ENCODE measurements at places on chromosomes 2 and 18.

DNA sequence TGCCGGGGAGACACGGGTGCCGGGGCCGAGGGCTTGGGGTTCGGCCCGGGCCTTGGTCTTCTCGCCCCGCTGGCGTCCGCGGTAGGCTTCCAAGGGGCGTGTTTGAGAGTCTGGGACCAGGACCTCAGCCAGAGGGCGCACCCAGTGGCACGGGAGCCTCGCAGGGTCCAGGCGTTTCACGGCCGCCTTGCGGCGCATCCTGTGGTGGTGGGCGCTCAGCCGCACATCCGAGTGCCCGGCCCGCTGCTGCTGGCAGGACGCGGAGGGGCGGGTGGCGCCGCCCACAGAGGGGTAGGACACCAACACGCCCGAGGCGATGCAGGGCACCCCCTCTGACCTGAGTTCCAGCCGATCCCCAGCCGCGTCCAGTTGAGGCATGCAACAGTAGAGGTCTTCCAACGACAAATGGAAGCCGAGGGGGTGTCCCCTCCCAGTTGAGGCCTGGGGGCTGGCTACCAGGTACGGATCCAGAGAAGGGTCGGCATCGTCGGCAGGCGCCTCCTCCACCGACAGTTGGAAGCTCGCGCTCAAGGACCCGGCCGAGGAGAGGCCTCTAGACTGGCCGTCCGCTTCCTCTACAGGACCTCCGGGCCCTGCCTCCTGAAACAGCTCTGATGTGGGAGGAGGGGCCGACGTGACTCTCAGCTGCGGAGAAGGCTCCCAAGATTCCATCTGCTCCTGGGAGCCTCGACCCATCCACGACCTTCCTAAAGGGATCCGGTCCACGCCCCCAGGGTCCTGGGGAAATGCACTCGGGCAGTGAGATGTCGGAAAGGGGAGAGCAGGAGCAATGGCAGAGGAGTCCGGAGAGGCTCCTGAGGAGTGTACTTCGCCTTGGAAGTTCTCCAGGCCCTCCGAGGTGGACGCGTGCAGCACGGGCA lies 6.3 kb downstream of the C2orf81 start:
- DNase-seq: peak; percentile 26

GRCh38 chr18:64271246-64271645 lies 122.4 kb upstream of the LINC00305 start:
- no peak for DNase-seq

DNA sequence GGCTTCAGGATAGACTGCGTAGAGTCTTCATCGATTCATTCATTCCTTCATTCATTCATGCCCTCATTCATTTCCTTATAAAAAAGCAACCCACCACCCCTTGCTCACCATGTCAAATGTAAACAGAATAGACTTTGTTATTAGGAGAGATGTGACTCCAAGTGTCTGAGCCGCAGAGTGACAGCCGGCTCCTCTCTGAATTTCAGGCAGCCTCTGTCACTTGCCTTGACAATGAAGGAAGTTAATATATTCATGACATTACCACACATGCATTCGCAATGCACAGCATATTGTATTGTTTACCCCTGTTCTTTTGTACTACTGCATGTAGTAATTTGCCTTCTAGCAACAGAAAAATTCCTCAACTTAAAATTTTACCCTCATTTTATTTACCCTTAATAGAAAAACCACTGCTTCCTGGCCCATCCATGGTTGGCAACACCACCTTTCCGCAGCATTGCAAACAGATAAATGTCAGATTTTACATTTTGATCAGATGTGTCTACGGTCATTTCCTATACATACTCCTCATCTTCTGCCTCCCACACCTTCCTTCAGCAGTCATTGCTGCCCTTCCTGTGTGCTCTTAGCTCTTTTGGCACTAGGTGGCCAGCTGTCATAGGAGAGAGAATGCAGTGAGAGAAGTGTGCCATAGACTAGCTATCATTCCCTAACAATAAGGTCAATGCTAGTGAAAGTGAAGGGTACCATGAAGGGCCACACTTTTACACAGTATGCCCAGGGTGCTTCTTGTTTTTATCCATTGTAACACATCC lies 1090.8 kb downstream of the BCL11A start:
- DNase-seq: no peak

GRCh38 chr2:105880637-105881036 lies 135.9 kb downstream of the NCK2 start:
- no peak for DNase-seq

DNA sequence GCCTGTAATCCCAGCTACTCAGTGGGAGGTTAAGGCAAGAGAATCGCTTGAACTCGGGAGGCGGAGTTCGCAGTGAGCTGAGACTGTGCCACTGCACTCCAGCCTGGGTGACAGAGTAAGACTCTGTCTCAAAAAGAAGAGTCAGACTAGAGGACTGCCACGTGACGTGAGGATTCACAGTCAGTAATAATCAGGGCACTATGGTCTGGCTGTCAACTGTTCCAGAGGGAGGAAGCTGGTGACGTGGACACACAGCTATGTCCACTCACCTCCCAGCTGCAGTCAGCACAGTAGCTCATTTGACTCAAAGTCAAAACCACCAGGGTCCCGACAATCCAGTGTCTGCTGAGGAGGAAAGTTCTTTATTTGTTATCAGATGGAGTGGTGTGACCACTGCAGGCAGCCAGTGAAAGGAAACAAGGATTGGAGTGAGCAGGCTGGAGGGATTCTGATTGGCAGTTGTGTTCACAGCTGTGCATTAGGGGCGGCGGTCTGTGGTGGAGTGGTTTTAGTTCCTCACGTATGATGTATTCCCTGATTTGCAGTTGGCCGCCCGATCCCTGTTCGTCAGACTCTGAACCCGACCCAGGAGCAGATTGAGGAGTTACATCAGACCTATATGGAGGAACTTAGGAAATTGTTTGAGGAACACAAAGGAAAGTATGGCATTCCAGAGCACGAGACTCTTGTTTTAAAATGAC lies 37.9 kb downstream of the MOGAT1 start:
- DNase-seq: peak; percentile 83

GRCh38 chr2:175595139-175595538 lies 406.9 kb downstream of the LNPK start:
- DNase-seq: no peak

DNA sequence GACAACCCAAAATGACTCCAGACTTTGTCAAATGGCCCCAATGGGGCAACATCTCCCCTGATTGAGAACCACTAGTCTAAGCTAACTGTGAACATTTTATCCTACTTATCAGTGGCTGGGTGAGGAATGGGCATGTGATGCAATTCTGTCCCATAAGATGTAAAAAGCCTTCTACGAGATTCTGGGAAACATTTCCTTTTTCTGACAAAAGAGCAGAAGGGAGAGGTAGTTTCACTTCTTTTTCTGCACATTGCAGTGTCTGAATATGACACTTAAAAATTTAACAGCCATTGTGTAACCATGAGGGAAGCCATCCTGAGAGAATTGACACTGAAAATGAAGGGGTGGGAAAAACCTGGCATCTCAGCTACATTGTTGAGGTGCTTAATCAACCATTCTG lies 17.3 kb upstream of the MARCHF4 start:
- DNase-seq: peak; percentile 86

- no peak for DNase-seq
Observed at GRCh38 chr2:161676902-161677496, 52.8 kb downstream of the SLC4A10 start.

DNA sequence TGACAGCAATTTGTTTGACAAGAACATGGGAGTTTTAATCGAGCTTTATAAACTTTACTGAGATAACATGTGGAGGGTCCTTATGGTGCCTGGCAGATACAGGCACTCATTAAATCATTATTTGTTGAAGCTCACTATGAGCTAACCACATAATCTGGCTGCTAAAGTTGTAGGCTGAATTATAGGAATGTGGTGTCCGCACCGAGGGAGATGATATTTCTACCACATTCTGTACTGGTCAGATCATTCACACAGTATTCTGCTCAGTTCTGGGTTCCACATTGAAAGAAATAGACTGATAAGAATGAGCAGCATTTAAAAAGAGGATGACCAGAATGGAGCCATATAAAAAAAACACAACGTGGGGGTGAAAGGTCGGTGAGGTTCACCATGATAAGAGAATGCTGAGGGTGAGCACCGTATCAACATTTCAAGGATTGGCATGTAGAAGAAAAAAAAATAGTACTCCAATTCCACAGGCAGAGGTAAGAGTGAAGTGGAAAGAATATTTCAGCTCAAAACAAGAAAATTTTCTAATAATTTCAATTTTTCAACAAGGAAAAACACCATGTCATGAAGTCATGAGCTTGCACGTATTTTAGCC lies 54.4 kb downstream of the TMEFF2 start:
- DNase-seq: no peak

GRCh38 chr2:127776122-127776780 lies 34.7 kb downstream of the WDR33 start:
- no peak for DNase-seq

GRCh38 chr2:226176283-226176984 lies 623.2 kb downstream of the IRS1 start:
- no peak for DNase-seq

DNA sequence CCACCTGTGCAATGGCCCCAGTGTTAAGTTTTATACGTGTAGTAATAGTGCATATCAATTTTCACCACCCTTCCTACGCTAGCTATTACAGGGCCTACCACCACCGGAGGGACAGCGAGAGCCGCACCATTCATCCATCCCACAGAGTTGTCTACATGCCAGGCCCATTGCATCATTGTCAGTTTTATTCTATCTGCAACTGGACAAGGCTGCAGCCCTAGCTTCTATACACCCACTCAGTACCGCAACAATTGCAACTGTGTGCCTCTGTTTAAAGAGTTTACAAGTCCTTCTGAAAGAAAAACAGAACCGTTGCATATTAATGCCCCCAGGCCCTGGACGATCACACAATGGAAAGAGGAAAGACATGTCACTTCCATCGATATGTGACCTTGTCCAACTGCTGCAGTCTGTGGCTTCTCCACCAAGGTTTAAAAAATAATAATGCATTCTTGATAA lies 58.6 kb downstream of the ZEB2 start:
- peak; percentile 88 for DNase-seq

DNA sequence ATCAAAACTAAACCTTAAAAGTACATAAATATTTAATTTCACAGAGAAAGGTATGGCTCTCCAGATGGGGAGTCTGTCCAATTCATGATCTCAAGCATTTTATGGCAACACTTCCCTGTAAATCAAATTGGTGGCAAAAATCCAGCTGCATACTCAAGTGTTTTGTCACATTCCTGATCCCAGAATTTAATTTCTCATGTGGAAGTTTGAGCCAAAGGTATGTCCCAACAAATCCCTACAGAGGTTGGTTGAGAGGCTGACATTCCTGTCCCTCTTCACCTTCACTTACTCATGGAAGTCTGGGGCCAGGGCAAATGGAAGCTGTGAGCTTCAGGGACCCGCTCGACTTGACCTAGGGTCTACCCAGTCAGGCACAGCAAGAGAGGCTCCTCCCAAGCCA lies 17.7 kb downstream of the KLF7 start:
- DNase-seq: no peak

- DNase-seq: peak; percentile 67
Observed at GRCh38 chr2:181848261-181848886, 43.2 kb upstream of the ITPRID2 start.

DNA sequence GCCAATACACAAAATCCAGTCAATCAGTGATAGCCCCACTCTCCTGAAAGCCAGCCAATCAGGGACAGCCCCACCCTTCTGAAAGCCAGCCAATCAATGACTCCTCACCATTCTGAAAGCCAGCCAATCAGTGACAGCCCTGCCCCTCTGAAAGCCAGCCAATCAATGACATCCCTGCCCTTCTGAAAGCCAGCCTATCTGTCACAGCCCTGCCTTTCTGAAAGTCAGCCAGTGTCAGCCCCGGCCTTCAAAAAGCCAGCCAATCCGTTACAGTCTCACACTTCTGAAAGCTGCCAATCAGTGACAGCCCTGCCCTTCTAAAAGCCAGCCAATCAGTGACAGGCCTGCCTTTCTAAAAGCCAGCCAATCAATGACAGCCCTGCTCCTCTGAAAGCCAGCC lies 95.9 kb upstream of the HDAC4 start:
- DNase-seq: no peak

- DNase-seq: no peak
Observed at GRCh38 chr2:197675711-197676188, 363 bp upstream of the RFTN2 start.

GRCh38 chr18:5868218-5868854 lies 27.0 kb downstream of the TMEM200C start:
- DNase-seq: peak; percentile 85

DNA sequence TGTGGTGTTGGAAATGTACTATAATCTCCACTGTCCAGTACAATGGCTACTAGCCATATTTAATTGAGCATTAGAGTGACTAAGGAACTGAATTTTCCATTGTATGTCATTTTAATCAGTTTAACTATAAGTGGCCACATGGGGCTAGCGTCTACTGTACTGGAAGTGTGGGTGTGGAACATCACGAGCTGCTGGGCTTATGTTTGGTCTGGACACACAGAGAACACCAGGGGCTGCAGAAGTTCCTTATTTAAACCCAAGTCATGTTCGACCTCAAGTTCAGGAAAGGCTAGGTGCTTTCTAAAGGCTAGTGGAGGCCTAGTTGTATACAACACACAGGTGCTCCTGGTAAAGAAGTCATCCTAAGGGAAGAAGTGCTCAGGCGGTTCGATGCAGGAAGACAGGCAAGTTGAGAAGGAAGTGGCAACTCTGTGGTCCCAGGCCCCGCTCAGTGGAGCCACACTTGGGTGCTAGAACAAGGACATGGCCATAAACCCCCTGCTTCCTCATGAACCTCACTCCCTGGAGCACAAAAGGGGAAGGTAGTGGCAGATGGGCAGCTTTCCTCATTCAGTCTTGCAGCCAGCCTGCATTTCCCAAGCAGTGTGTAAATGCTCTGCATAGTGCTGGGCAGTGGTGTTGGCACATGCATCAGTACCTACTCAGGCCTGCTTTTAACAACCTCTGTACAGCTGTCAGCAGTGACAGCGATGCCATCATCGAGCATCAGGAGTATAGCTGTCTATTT lies 13.3 kb downstream of the LGALSL start:
- peak; percentile 93 for DNase-seq

DNA sequence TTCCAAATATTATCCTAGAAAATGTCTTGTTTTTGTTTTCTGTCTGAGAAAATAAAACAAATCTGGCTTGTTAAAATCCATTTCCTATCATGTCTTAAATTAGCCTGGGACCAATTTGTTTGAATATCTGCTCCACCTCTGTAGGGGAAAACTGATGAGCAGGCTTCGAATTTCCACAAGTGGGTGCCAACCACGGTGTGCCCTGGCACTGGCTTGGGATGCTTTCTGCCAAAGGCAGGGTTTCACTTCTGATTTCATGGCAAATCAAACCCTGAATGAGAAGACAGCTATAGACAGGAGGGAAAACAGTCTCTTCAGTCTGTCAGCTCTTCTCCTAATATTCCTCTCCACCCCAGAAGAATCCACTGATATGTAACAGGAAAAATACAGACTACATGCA lies 33.7 kb upstream of the STAT4 start:
- no peak for DNase-seq

- no peak for DNase-seq
Observed at GRCh38 chr2:72113847-72114692, 33.6 kb downstream of the CYP26B1 start.

DNA sequence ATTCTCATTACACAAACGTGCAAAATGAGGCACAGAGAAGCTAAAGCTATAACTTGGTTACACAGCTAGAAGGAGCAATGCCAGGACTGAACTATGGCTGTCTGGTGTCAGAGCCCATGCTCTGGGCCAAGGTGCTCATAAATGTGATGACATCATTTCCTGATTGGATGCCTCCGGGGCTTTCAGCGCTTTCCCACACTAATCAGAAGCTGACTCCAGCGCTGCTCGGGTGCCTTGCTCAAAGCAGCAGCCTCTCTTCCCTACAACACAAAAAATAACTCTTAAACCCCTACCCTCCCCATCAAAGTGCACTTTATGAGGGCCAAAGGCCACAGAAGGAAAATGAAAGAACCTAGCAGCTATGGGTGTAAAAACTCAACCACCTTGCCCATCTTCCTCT lies 90.7 kb downstream of the STK39 start:
- DNase-seq: no peak
